ENCODE measurements at places on chromosomes 12 and 14. TPM values are rescaled to one million over a fixed set of nuclear protein-coding genes. Genes with fewer than 3 reads are reported as not detected.

DNA sequence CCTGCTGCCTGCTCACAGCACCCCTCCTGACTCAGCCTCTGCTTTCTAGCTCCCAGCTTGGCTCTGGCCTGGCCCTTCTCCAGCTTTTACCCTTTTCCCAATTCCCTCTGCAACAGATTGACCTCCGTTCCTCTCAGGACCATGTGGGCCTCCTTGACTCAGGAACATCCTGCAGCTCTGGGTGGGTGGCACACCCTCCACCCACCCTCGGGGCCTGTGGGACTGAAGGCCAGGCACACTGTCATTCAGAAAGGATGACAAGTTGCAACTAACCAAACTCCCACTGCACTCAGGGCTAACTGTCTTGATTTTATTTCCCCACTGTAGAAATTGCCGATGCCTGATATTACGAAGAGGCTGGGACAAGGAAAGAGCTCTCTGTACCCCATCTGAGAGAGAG is 59.4 kb downstream of the HELB start:
- DNase-seq: no peak

- DNase-seq: no peak
These were observed 1.1 kb downstream of the NUMB start for GRCh38 chr14:73457041-73457923.

DNA sequence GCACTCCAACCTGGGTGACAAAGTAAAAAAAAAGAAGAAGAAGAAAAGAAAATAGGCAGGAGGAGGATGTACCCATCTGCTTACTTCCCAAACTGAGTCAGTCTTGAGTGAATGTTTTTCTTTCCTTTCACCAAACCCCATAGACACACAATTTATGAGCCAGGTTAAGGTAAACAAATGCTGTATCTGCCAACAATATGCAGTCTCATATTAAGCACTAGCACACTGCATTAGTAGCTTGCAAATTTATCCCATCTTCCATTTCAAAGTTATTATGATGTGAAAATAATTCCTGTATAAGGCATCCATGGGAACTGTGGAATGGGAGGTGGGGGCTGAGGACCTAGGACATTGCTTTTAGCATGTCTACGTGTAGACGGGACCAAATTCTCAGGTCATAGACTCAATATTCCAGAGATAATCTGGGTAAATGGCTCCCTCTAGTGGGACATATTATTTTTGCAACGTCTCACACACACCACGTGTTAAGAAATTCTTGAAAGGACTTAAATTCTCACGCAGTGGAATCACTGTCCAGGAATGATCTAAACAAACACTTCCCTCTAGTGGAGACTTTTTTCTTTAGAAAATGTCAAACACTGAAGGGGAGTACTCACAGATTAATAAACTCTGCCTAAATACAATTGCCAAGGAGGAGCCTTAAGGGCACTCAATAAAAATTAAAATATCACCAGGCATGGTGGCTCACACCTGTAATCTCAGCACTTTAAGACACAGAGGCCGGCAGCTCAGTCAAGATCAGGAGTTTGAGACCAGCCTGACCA is 17.1 kb upstream of the OR10P1 start:
- DNase-seq: peak; percentile 86

DNA sequence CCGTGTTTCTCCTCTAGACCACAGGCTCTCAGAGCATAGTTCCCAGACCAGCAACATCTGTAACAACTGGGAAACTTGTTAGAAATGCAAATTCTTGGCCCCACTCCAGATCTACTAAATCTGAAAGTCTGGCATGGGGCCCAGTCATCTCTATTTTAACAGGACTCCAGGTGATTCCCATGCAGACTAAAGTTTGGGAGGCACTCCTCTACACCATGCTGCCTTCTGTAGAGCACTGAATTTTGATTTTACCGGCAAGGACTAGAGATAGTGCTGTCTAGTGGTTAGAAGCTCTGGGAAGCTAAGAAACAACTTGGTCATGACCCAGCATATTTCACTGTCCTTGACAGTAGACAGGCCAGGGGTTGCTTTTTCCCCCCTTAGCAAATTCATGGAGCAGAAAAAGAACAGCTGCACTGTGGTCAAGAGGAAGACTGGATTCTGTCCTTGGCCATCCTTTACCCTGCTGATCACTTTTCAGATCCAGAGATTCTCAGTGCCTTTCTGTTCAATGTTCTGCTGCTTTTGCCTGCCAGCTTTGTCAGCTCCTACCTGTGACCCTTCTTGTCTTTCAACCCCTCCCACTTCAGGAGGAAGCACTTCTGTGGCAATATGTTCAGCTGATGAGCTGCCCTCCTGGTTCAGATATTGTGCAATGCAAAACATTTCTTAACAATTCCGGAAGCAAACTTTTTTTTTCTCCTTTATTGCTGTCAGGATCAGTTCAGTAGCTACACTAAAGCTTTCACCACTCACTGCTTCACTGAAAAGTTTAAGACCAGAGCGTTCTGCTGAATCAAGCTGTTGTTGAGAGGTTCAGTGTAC is 133.8 kb upstream of the NUDT4 start:
- peak; percentile 62 for DNase-seq

Gene CCDC175
- not detected for total RNA-seq

GRCh38 chr14:74064883-74065282 is 19.4 kb downstream of the ALDH6A1 start:
- DNase-seq: no peak

Gene C1R
- total RNA-seq: 104 TPM

DNA sequence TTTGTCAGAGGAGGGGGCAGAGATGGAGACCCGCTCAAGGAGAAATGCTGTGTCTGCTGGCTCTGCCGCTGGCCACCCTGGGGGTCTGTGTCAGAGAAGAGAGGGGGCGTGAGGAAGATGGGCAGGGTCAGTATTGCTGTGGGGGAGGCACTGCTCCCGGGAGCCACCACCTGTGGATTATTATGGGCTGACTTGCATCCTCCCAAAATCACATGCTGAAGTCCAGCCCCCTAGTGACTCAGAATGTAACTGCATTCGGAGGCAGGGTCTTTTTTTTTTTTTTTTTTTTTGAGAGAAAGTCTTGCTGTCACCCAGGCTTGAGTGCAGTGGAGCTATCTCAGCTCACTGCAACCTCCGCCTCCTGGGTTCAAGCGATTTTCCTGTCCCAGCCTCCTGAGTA is 12.3 kb downstream of the ABCD4 start:
- no peak for DNase-seq

DNA sequence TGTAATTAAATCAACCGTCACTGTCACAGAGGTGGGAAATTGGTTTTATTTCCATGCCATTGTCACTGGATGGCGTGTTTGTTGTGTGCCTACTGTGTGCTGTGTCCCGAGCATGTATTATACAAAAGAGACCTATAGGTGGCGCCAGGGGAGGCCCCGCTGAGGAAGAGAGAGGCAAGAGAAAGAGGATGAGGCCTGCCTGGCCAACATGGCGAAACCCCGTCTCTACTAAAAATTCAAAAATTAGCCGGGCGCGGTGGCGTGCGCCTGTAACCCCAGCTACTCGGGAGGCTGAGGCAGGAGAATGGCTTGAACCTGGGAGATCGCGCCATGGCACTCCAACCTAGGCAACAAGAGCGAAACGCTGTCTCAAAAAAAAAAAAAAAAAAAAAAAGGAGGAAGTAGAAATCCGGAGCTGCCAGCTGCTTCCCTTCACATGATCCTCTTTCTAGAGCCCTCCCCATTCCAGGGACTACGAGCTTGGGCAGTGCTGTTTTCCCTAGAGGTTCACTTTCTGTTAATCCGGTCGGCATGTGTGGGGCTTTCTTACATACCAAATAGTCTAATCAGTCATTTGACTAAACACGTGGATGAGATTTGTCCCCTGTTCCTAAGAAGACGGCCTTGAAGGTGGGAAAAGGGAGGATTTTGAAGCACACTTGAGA is 6.4 kb upstream of the CCDC175 start:
- DNase-seq: no peak

- no peak for DNase-seq
These were observed 27.8 kb upstream of the PNMA1 start for GRCh38 chr14:73741876-73742519.

Gene SDSL
- total RNA-seq: 7.6 TPM

GRCh38 chr14:76950055-76951020 is 78.2 kb downstream of the IRF2BPL start:
- DNase-seq: no peak

Gene GALNT6
- total RNA-seq: not detected

Gene SPTB
- total RNA-seq: 0.02 TPM

- no peak for DNase-seq
These were observed 49.6 kb downstream of the TBK1 start for GRCh38 chr12:64501486-64501885.

DNA sequence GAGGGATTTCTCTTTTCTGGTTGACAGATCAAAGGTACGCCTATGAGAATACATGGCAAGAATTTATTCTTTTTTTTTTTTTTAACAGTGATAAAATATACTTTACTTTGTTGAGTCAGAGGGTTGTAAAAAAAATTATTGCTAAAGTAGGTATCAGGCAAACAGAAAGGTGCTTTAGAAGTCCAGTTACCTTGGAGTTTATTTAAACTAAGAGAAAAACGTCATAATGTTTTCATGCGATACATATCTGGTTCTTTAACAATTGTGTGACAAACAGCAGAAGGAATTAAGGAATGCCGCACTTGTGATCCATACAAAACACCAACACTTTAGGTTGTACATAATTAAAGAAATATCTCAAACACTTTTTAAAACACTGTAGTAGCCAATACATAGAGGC is 94.2 kb downstream of the BORCS5 start:
- no peak for DNase-seq

DNA sequence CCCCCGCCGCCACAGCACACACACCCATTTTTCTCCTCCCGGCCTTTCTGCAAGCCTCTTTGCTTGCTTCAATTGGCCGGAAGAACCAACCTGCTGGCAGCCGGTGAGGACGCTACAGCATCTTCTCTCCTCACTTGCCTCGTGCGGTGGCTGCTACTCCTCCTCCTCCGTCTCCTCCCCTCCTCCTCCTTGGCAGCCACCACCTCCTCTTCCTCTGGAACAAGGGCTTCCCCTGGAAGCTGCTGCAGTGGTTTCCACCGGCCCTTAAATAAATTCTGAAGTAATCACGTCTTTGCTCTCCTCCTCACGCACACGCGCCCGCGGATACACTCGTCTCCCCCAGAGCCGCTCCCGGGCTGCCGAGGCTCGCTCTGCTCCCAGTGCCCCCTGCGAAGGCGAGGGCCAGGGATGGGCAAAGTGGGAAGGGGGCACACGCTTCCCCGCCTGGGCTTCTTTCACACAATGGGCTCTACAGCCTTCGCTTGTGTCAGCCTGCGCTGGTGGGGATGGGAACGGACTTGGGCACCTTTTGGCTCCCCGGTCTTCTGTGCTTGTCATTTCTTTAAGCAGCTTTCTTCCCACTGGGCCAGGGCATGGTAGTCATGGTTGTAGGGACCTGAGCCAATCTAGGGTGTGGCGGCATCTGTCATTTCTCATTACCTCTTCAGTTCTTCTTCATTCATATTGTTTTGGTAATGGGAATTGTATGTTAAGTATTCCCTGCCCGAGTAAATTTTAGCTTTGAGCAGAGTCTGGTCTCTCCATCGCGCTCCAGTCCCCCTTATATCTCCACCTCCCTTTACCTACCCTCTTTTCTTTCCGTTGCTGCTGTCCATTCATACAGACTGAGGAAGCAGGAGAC is at the start of gene PPFIA2:
Gene PPFIA2, minus strand, starts transcription at position 161 of the 862 bp plus-strand sequence.
- DNase-seq: peak; percentile 39

- DNase-seq: no peak
These were observed 10.8 kb downstream of the SNRNP35 start for GRCh38 chr12:123468786-123469185.

DNA sequence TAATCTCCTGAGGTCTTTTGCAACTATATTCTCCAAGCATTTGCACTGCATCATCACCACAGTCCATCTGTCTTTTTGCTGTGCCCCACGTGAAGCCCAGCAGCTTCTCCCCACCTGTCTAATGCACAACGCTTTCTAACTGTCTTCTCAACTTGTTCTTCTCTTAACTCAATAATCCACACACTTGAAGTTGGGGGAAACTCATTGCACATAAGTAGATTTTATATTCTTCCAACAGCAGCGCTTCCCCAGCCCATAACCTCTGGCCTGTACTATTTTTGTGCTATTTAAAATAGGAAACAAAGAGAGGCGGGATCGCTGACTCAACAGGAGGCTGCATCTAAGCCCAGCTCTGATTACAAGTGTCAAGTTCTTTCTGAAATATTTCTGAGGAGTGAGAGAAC is 226.7 kb downstream of the GXYLT1 start:
- no peak for DNase-seq

DNA sequence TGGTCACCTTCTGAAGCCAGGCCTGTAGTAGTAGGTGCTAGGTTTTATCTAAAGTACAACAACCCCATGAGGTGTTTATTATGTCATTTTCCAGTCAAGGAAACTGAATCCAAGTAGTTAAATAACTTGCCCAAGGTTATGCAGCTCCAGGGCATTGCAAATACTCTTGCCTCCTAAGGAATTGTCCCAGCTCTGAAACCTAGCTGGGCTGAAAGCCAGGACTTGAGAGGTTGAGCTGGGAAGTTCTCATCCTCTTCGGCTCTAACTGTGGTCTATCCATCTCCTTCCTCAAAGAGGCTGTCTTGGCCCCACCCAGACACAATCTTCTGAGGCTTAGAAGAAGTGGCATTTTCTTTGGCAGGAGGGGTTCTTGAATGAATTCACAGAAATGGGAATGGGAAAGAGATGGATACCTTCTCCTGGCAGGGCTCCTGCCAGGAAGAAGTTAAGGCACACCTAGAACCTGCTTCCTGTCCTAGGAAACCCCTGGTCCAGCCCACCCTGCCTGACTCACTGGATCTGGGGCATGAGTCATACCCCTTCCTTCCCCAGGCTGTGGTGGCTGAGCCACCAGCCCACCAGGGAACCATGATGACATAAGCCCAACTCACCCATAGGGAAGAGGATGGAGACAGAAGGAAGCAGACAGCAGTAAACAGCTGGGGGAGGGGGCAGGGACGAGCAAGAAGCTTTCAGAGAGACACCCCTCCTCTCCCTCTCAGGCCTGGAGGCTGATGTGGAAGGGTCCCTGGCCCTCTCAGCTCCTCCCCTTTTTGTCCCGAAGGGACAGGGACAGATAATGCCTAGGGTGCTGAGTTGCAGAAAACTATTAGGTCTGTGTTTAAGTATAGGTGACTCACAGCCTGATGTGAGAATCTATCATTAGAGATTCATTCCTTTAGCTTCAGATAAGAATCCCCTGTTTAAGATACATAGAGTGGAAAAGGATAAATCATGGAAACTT is 2.1 kb upstream of the PLEK2 start:
- DNase-seq: peak; percentile 87

GRCh38 chr14:22026527-22026926 is 352.9 kb upstream of the OR4E1 start:
- DNase-seq: peak; percentile 14

DNA sequence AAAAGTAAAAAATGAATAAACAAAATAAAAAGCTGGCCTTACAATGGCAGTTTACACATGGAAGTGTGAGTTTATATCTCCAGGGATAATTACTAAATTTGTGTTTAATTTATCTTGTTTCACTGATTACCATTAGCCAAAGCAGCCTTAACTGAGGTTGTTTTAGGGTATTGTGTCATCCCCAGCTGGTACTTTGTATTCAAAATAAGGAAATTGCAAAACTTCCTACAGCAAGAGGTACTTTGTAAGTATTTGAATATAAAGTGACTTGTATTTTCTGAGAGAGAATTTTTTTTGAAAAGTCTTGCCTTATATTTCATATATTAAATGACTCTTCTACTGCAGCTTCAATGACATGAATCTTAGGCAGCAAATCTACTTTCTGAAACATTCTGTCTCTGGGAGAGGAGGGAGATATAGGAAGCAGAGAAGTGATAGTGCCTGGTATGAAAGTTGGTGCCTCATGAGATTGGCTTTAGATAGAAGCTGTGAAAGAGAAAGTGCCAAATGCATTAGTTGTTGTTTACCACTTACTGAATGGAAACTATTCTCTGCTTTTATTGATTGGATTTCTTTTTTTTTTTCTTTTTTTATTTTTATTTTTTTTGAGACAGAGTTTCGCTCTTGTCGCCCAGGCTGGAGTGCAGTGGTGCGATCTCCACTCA is 6.7 kb downstream of the FNTB start:
- no peak for DNase-seq

Gene C12orf50
- total RNA-seq: not detected

Measured in H4 (cell line).